ENCODE measurements at places on chromosomes 12 and 14. TPM values are rescaled to one million over a fixed set of nuclear protein-coding genes. Genes with fewer than 3 reads are reported as not detected.
A peak's percentile ranks its signal among the peaks of the same experiment; 100 is the strongest.

DNA sequence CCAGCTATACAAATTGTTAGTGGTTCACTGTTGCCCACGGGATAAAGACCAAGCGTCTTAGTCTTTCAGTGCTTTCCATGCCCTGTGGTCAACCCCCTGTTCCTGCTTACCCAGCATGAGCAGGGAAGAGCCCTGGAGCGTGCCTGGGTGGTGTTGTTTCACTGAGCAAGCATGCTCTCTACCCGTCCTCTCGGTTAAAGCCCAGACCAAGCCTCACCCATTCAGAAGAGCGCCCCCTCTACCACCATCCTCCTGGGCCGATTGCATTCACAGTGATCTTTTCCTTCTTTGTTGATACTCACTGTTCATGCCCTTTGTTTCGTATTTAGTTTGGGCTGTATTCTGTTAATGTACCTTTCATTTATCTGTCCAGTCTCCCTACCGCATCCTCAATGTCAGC is 25.1 kb downstream of the DYRK4 start:
- no peak overlapping the region for H3K27ac ChIP-seq
- H3K4me1 ChIP-seq = no peaks in the 10 kb centered on the region
- H3K27me3 ChIP-seq = no peaks in the 10 kb centered on the region
- no peak overlapping the region for H3K4me3 ChIP-seq

DNA sequence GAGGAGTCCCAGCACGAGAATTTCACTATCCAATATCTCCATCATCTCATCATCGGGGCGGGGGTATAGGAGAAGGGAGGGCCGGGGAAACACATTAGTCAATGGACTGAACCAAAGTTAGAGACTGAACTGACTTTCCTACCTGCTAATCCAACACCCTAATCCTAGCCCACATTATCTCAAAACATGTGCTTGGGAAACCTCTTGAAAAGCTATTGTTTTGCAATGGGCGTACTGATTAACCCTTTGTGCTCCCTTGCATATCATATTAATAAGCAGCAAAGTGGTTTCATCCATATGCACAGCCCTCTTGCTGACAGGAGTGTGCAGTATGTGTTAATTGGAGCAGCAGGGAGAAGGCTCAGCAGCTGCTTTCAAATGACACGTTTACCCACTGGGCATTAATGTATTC is 125.7 kb upstream of the GRIP1 start:
- H3K27ac ChIP-seq = no peak overlapping the region
- no peak overlapping the region for H3K4me3 ChIP-seq
- no peaks in the 10 kb centered on the region for H3K27me3 ChIP-seq
- no peaks in the 10 kb centered on the region for H3K4me1 ChIP-seq
- no peak for DNase-seq

GRCh38 chr14:77039285-77040058 is 11.0 kb upstream of the IRF2BPL start:
- H3K36me3 ChIP-seq = no peaks in the 10 kb centered on the region
- H3K4me1 ChIP-seq = peaks cover 92% of the 10 kb centered on the region
- H3K4me3 ChIP-seq = peak overlapping the region; percentile 49
- no peaks in the 10 kb centered on the region for H3K27me3 ChIP-seq
- DNase-seq = no peak

DNA sequence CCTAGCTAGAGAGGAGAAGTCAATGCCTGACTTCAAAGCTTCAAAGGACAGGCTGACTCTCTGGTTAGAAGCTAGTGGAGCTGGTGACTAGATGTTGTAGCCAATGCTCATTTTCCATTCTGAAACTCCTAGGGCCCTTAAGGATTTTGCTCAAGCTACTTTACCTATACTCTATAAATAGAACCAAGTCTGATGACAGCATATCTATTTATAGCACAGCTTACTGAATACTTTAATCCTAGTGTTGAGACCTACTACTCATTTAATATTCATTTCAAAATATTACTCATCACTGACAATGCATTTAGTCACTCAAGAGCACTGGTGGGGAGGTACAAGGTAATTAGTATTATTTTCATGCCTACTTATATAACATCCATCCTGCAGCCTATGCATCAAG is 137.2 kb upstream of the PELI2 start:
- no peaks in the 10 kb centered on the region for H3K27me3 ChIP-seq
- no peak overlapping the region for H3K4me3 ChIP-seq
- no peaks in the 10 kb centered on the region for H3K36me3 ChIP-seq

- H3K4me1 ChIP-seq = no peaks in the 10 kb centered on the region
- no peak for DNase-seq
- H3K36me3 ChIP-seq = no peaks in the 10 kb centered on the region
- H3K27ac ChIP-seq = no peak overlapping the region
- H3K4me3 ChIP-seq = no peak overlapping the region
These were observed 89.8 kb upstream of the LRIG3 start for GRCh38 chr12:59010118-59010517.

The KIF5A gene
- total RNA-seq = 2.1 TPM

GRCh38 chr12:61397668-61398067 is 862.5 kb upstream of the USP15 start:
- no peak overlapping the region for H3K4me3 ChIP-seq
- no peaks in the 10 kb centered on the region for H3K36me3 ChIP-seq
- DNase-seq = no peak
- no peak overlapping the region for H3K27ac ChIP-seq
- no peaks in the 10 kb centered on the region for H3K4me1 ChIP-seq

DNA sequence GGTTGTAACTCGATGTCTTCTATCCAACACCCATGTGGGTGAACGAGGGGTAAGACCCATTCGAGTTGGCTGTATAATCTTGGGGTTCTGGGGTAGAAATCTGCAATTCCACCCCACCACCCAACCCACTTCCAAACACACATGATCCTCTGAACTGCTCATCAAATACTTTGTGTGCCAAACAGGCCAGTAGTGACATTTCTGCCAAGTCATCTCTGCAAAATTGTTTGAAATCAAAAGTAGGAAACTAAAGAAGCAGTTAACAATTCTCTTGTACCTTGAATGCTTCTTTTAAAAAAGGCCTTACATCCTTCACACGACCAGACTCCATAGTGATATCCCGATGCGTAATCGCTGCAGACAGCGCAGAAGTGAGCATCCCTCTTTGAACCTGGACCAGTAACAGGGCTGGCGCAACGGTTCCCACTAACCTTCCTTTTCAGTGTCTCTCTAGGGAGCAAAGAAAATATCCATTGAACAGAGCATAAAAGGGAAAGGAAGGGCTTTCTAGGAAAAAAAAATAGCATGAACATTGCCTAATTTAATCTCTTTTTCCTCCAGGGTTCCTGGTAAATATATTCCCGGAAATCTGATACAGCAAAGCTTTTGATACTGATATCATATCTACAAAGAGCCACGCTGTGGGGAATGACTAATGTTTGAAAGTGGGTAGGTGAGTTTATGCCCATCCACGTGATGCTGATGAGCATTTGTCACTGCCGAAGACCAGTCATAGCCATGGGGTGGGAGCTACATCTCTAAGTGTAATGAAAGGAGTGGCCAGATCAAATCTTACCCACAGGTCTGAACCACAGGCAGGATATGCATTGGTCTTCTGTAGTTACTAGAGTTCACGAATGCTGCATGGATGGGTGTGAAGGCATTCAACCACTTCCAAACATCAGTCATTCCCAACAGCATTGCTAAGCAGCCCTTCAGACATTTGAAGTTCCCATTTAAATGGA is 14.2 kb downstream of the ESR2 start:
- H3K27me3 ChIP-seq = no peaks in the 10 kb centered on the region
- no peaks in the 10 kb centered on the region for H3K4me1 ChIP-seq
- DNase-seq = no peak
- no peaks in the 10 kb centered on the region for H3K36me3 ChIP-seq

GRCh38 chr14:61599942-61600341 is 95.4 kb upstream of the HIF1A start:
- DNase-seq = no peak
- no peak overlapping the region for H3K4me3 ChIP-seq
- no peaks in the 10 kb centered on the region for H3K27me3 ChIP-seq
- H3K4me1 ChIP-seq = peaks cover 29% of the 10 kb centered on the region
- no peak overlapping the region for H3K27ac ChIP-seq

The GYS2 gene
- total RNA-seq = not detected

DNA sequence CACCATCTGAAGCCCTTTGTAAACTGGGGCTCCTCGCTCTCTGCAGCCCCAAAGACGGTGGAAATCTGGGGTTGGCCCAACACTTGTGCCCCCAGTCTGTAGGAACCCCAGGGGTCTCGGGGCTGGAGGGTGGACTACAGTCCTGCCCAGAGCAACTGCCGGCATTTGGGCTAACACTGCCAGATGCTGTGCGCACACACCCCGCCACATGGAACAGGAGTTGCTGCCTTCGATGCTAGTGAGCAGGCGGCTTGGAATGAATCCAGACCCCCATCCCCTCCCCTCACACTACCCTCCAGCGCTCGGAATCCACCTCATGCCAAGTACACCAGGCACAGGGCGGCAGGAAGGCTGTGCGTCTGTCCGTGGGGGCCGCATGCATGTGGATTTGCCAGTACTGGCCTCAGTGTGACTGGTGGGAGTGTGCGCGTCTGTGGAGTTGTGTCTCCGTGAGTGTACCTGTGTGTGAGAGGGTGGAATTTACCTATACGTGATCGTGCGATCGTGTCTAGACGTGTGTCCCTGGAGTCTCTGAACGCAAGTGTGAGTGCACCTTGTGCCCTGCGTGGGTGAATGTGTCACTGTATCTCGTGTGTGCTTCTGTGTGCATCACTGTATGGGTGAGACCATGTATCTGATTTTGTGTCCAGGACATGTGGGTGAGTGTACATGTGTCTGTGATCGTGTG is 5.1 kb downstream of the LHX5 start:
- peaks cover 36% of the 10 kb centered on the region for H3K4me1 ChIP-seq
- peaks cover 6% of the 10 kb centered on the region for H3K27me3 ChIP-seq
- DNase-seq = no peak
- H3K27ac ChIP-seq = no peak overlapping the region

The PLEKHG7 gene
- total RNA-seq = not detected

GRCh38 chr12:29152981-29153630 is 4.0 kb downstream of the FAR2 start:
- H3K27ac ChIP-seq = peak overlapping the region; percentile 21
- H3K4me1 ChIP-seq = peaks cover 52% of the 10 kb centered on the region
- DNase-seq = no peak
- H3K27me3 ChIP-seq = no peaks in the 10 kb centered on the region

The CCER1 gene
- total RNA-seq = not detected

The KRT77 gene
- total RNA-seq = not detected

The DACT1 gene
- total RNA-seq = 6.8 TPM

GRCh38 chr14:65803885-65804284 is 391.4 kb downstream of the FUT8 start:
- H3K27me3 ChIP-seq = no peaks in the 10 kb centered on the region
- no peaks in the 10 kb centered on the region for H3K4me1 ChIP-seq
- no peak for DNase-seq
- H3K4me3 ChIP-seq = no peak overlapping the region
- H3K27ac ChIP-seq = no peak overlapping the region

The TEAD4 gene
- 7.5 TPM for total RNA-seq

The CD163L1 gene
- 2.9 TPM for total RNA-seq

The CISTR gene
- total RNA-seq = not detected

Measured in esophagus muscularis mucosa (tissue), 4 donors.